H4 (cell line): ENCODE measurements at places on chromosomes 6 and 20. TPM values are rescaled to one million over a fixed set of nuclear protein-coding genes. Genes with fewer than 3 reads are reported as not detected.
A peak's percentile ranks its signal among the peaks of the same experiment; 100 is the strongest.

KHDRBS2 gene
- not detected in 2 replicates for total RNA-seq

DNA sequence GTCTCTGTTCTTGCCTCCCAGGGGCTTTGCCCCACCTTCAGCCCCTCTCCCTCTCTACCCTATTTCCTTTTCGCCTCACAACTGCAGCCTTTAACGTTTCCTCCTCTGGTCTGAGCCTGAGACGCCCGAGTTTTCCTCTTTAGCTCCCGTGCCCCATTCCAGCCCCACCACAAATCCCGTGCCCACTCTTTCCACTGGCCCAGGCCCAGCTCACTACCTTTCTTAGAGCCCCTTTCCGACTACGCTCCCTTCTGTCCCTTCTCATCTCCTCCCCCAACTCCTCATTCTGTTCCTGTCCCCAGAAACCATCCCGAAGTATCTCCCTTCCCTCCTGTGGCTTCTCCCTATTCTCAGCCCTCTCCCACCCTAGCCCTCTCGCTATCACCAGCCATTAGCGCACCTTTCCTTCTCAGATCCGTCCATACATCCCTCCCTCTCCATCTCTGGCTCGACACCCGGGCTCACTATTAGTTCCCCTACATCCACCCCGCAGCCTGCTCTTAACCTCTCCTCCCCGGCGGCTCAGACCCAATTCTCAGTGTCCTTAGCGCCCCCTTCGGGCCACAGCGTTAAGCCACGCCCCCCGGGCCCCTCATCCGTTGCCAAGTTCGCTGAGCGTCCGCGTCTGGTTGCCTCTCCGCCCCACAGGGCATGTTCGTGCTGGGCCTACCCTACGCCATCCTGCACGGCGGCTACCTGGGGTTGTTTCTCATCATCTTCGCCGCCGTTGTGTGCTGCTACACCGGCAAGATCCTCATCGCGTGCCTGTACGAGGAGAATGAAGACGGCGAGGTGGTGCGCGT is 2.7 kb downstream of the SLC32A1 start:
- DNase-seq = no peak

SRSF3 gene
- total RNA-seq = 409 and 635 TPM in 2 replicates

DNA sequence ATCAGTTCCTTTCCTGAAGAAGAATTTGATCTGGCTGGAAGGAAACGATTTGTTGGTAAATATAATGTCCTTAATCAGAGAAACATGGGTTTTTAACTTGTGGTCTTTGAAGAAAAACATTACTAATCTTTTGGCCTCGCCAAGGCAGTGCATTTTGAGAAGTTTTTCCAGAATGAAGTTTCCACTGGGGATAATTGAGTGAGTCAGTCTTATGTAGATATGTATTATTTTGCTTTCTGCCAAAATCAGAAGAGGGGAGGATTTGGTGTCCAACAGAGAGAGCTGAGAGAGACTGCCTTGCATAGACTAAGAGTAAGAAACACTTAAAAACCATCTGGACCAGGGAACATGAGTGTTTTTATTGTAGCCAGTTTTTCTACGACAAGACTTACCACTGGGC is 79.9 kb downstream of the FNDC1 start:
- no peak for DNase-seq

PPP1R11 gene
- 57.8 and 68.7 TPM in 2 replicates for total RNA-seq

DNA sequence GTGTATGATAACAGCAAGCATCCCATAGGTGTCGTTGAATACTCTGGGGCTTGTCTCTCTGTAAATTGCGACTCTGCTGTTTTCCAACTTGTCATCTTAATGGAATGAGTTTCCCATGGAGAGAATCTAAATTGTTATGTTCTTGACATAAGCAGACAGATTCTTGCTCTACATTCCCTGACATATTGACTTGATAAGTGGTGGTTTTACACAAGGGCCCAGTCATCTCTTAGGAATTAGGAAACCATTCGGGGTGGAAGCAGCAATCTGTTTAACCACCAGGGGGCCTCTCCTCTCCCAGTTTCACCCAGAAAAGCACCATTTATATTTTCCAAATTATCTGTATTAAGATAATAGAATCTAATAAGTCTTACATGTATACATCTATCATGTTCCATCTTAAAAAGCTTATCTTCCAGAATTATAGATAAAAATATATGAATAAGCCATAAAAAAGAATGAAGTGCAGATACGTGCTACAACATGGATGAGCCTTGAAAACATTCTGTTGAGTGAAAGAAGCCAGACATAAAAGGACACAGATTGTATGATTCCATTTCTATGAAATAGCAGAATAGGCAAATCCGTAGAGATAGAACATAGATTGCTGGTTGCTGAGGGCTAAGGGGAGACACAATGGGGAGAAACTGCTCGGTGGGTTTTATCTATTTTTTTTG is 23.1 kb upstream of the MROH8 start:
- DNase-seq = peak; percentile 81

DNA sequence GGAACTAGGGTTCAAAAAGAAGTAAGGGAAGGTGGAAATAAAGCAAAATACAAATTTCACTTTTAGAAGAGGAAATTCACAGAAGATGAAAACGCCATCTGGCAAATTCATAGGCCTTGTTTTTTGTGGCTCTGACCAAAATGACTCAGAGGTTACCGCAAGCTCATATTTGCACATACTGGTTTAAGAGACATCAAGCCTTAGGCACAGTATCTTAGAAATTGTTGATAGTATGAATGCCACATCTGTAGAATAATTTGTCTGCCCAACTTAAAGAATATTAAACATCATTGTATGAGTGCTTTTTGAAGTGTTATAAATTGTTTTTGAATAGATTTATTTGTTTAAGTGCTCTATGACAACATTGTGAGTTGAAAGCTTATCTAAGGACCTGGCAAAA is 10.6 kb downstream of the TAAR1 start:
- peak; percentile 70 for DNase-seq

SEL1L2 gene
- total RNA-seq = not detected in 2 replicates

UNC93A gene
- total RNA-seq = not detected in 2 replicates

DNA sequence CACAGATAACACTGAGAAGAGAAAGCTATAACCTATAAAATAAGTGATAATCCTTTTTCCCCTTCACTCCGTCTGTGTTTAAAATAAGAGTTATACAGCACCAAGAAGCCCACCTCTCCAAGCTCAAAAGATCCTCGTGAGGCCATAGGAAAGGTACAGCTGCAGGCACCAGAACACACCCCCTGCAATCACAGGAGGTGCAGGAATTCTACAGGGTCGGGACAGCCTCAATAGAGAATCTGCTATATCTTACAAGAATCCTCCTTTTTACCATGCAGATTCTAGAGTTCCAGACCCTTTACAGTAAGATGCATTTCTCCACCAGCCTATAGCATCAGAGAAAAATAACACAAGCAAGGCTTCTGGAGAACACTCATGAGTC is 5.0 kb upstream of the ADGRF1 start:
- DNase-seq = no peak

GRCh38 chr6:20658053-20658452 is 123.8 kb downstream of the CDKAL1 start:
- peak; percentile 6 for DNase-seq

- DNase-seq = no peak
These were observed 132.6 kb downstream of the TRMT11 start for GRCh38 chr6:126118936-126119335.

- no peak for DNase-seq
These were observed 64.6 kb upstream of the NOTCH4 start for GRCh38 chr6:32288426-32288825.

TUBB2B gene
- total RNA-seq = 5.1 and 6.6 TPM in 2 replicates

OTOR gene
- total RNA-seq = not detected in 2 replicates

- DNase-seq = no peak
These were observed 2.9 kb downstream of the STAU1 start for GRCh38 chr20:49185071-49185761.

- no peak for DNase-seq
These were observed 48.4 kb downstream of the PHACTR2 start for GRCh38 chr6:143726015-143726647.

GRCh38 chr6:6717953-6718352 is 129.4 kb downstream of the LY86 start:
- DNase-seq = no peak

DNA sequence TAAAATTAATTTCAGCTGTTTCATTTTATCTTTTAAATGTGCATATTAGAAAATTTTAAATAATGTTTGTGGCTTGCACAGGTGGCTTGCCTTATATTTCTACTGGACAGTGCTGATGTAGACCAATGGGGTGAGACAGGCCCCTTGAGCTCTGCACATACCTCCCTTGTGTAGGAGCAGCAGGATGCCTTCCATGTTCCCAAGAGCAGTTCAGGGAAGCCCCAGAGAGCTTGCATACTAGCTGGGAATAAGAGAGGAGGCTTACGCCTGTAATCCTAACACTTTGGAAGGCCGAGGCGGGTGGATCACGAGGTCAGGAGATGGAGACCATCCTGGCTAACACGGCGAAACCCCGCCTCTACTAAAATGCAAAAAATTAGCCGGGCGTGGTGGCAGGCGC is 61.4 kb downstream of the RFPL4B start:
- no peak for DNase-seq

- peak; percentile 72 for DNase-seq
These were observed 42.6 kb downstream of the TRIM27 start for GRCh38 chr6:28880894-28881780.

C6orf132 gene
- total RNA-seq = not detected in 2 replicates

FKBP1C gene
- 0.14 and 0.15 TPM in 2 replicates for total RNA-seq

DNA sequence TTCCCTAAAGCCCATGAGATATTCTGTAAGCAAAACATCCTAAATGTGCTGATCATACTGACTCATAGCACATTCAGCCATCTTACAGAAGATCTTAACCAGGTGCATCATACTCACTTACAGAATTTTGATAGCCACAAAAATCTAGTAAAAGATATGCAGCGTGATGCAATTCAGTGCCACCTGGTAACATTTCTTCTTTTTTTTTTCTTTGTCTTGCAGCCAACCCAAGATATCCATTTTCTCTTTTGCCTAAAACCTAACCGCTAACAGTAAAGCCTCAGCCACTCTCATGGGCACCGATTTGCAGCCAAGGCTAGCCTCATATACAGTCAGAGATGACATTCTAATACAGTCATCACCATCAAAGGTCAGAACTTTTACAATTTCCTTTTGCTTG is 293.3 kb downstream of the HACE1 start:
- DNase-seq = no peak

CHRNA4 gene
- not detected in 2 replicates for total RNA-seq

NR2E1 gene
- 0.39 and 0.51 TPM in 2 replicates for total RNA-seq

GRCh38 chr6:167139761-167140160 is 16.9 kb downstream of the CCR6 start:
- no peak for DNase-seq
